Panc1 (cell line): ENCODE measurements at places on chromosomes 3 and 15.

DNA sequence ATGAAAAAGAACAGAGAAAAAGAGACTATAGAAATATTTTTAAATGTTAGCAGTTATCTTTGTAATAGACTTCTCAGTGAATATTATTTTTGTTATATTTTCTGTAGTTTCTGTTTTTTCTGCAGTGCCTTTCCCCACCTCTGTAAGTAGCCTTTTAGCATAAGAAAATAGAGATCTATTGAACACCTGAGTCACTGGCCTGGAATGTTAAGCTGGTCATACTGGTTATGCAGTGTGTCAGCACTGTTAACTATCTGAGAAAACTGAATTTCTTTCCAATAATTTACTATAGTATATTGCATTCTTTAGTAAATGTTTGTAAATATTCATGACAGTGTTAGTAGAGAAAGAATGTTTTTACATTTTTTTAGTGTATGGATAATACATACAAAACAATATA lies 79.8 kb downstream of the NECTIN3 start:
- DNase-seq = no peak

DNA sequence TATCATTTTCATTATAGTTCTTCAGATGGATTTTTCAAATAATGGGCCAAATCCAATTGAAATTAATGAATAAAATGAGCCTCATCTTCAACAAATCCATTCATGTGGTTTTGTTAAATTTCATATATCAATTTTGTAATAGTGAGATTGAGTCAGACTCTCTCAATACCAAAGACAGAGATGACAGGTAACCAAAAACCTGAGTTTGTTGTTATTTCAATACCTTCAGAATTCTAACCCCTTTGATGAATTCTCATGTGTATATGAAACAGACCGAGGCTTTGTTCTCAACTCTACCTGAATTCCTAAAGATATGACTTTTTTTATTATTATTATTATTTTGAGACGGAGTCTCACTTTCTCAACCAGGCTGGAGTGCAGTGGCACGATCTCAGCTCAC lies 92.8 kb downstream of the FOXP1 start:
- no peak for DNase-seq

- no peak for DNase-seq
Observed at GRCh38 chr3:36693670-36694069, 70.7 kb downstream of the DCLK3 start.

GRCh38 chr3:21682206-21682605 lies 68.8 kb downstream of the ZNF385D start:
- no peak for DNase-seq

GRCh38 chr15:40845511-40846284 lies 1.9 kb downstream of the SPINT1 start:
- DNase-seq = no peak

GRCh38 chr15:38085114-38085513 lies 150.7 kb downstream of the TMCO5A start:
- DNase-seq = no peak

DNA sequence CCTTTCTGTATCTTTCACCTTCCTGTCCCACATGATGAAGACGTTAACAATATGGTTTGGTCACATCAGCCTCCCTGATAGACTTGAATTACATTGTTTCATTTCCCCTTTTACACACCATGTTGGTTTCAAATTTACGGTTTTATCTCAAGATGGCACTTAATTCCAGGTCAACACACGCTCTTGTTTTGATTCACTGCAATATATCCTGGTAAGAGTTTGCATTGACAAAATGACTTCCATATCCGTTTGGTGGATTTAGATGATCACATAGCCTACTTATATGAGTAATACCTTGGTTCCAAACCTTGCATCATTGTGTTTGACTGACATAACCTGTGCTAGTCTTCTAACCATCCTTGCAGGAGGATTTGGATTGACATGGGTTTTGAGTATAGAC lies 499.4 kb downstream of the ROBO1 start:
- no peak for DNase-seq

GRCh38 chr3:60277361-60277800 lies 973.9 kb downstream of the FHIT start:
- DNase-seq = no peak

DNA sequence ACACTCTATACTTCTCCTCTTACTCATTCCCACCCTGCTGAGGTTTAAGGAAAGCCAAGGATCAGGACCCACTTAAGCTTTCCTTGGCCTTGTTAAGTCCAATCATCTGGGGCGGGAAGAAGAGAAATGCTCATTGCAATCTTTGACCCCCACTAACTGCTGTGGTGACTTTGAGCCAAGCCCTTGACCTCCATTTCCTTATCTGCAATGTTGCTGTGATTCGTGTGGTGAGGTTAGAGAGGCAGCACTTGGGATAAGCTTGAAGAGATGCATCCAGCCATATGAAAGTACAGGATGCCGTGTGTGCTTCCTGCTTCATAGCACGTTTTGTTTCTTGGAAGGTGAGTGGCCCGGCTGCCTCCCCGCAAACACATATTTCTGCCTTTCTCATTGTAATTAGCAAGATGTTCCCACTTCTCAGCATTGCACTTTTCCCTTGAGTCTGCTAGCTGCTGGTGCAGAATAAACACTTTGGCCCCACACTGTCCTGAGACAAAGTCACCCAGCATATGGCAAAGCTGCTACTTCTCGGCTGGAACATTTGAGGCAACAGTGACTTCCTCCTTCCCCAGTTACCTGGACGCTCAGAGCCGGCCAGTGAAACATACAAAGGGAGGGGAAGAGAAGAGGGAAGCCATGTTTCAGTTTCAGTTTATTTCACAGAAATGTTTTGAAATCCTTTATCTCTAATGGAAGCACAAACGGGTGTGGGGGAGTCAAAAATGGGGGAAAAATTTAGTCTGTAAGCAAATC lies 10.5 kb upstream of the NUDT16 start:
- DNase-seq = no peak

- DNase-seq = no peak
Observed at GRCh38 chr15:40844696-40845030, 815 bp downstream of the SPINT1 start.

DNA sequence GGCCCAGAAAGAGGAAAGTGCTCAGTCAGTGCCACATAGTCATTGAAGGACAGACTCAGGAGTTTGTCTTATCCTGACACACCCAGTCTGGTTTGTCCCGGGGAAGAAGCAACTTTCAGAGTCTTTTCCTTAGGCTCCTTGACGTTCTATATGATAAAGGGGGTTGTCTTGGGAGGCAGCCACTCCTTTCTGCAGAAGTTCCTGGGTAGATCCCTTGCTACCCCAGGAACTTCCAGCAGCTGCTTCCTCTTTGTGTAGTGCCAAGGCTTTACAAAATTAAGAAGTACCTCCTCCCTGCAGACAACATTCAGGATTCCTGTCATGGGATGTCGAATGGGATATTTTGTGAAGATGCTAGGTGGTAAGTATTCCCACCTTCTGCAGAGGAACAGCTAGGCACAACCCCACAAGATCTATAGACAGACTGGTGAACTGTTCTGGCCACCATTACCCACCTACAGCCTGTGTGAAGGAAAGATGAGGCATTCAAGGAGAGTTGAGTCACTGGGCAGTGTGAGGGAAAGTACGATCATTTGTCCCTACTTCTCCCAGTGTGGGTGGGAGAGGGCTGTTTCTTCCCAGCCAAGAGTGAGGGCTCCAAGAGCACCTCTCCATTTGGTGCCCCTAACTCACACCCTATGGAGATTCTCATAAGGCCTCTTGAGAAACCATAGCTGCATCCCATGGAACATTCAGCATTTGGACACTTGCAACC lies 11.3 kb downstream of the TMEM266 start:
- DNase-seq = no peak

GRCh38 chr15:92809880-92810361 lies 90.2 kb upstream of the CHD2 start:
- DNase-seq = no peak

DNA sequence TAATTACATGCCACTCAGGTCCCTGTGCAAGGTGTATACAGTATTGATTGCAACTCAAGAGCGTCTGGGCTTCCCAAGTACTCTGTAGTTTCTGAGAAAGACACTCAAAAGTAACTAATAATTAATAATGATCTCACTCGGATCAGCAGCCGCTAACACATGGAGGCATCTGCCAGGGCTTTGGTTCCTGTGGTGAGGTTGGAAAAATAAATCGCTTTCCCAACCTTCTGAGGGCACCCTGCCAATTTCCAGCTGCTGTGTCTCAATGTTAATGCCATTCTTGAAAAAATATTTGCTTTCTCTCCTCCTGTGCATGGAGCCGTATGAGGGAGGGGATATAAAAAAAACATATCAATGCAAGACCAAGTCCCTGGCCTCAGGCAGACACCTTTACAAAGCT lies 116.5 kb upstream of the SLC2A2 start:
- no peak for DNase-seq

DNA sequence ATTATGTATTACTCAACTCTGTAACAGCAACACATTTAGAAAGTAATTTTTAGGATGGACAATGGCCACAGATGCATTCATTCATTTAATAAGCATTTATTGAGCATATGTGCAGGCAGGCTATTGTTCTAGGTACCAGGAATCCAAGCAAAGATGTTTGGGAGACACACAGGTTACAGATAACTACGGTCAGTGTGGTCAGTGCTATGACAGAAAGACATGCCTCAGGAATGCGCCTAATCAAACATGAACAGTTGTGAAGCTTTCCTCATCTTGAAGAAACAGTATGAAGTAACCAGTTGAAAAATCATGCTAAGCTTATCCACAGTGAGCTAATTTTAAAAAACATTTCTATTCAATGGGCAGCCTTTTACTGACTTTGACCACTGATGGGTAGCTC lies 155.4 kb upstream of the CCDC54 start:
- DNase-seq = no peak

- DNase-seq = no peak
Observed at GRCh38 chr3:53486961-53487654, 7.3 kb upstream of the CACNA1D start.
